ENCODE measurements at places on chromosomes 13 and 19.

DNA sequence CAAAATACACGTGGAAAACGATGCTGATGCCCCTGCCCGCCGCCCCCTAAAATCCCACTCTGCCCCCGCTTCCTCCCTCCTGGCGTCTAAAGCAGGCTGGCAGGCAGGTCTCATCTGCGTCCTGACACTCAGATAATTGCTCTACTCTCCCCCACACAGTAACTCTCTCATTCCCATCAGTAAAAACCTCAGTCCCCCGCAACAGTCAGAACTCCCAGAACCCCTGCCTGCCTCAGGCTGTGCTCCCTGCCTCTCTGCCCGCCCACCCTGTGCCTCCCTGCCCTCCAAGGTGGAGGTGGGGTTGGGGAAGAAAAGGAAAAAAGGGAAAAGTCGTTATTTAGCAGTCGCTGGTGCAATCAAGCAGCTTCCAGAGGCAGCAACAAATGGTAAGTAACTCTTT is 473.7 kb downstream of the EFNB2 start:
- no peak for DNase-seq

- no peak for DNase-seq
Observed at GRCh38 chr13:53038993-53039392, 10.4 kb downstream of the OLFM4 start.

GRCh38 chr13:49454388-49455006 is 10.4 kb downstream of the SETDB2 start:
- no peak for DNase-seq

DNA sequence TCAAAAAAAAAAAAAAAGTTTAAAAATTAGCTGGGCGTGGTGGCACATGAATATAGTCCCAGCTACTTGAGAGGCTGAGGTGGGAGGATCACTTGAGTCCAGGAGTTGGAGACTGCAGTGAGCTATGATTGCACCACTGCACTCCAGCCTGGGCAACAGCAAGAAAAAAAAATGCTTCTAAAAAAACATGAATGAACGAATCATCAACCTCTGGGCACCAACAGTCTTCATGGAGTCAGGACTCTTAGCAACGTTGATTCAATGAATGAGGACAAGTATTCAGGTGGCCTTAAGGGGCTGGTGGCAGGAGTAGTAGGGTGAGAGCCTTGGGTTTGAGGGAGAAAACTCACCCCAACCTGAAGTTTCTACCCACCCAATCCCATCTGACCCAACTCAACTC is 20.6 kb upstream of the OLFM2 start:
- no peak for DNase-seq

DNA sequence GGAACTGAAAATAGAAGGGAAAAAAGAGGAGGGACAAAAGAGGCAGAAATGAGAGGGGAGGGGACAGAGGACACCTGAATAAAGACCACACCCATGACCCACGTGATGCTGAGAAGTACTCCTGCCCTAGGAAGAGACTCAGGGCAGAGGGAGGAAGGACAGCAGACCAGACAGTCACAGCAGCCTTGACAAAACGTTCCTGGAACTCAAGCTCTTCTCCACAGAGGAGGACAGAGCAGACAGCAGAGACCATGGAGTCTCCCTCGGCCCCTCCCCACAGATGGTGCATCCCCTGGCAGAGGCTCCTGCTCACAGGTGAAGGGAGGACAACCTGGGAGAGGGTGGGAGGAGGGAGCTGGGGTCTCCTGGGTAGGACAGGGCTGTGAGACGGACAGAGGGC is at the start of gene CEACAM5:
Gene CEACAM5 (plus strand): TSS at position 146 of the 400 bp plus-strand sequence. CDS start 106 bp downstream, at position 252.
- DNase-seq, result no peak

DNA sequence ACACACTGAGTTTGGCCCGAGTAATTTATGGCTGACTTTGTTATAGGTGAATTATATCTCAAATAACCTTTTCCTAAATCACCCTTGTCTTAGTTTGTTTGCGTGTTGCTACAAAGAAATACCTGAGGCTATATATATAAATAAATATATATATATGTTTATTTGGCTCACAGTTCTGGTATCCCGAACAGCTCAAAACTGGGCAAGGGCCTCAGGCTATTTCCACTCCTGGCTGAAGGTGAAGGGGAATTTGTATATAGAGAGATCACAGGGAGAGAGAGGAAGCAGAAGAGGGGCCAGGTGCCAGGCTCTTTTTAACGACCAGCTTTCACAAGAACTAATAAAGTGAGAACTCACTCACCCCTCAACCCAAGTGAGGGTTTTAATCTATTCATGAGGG is 159.9 kb upstream of the STARD13 start:
- no peak for DNase-seq

- DNase-seq, result no peak
Observed at GRCh38 chr13:70894258-70894657, 786.0 kb upstream of the KLHL1 start.

DNA sequence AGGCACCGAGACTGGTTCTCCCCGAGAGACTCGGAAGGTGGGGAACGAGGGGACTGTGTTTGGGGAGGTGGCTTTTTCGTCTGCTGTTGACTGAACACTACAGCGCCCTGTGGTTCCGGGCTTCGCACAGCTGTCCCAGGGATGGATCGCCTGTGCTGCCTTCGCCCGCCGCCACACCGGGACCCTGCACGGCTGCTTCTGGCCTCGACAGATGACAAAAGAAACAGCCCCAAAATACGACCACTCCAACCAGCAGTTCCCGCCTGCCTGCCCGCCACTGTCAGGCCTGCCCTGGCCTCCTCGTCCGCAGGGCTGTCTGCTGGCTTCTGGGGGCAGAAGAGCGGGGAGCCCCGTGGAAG is 13.3 kb upstream of the GNA15 start:
- no peak for DNase-seq

DNA sequence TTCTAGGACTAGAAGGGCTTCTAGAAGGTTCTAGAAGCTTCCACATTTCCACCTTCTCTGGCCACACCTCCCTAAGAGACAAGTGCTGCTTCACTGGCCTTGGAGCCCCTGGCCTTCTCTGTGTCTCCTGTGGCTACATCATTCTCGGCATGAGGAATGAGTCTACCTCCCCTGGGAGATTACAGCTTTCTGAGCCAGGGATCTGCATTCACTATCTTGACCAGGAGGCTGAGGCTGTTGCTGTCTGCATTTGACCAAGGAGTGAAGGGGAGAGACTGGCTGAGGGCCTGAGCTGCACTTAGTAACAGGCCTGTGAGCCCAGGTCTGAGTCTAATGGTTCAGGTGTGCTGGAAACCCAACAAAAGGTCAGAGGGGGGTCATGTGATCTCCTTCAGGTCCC is 5.3 kb downstream of the CPAMD8 start:
- no peak for DNase-seq

DNA sequence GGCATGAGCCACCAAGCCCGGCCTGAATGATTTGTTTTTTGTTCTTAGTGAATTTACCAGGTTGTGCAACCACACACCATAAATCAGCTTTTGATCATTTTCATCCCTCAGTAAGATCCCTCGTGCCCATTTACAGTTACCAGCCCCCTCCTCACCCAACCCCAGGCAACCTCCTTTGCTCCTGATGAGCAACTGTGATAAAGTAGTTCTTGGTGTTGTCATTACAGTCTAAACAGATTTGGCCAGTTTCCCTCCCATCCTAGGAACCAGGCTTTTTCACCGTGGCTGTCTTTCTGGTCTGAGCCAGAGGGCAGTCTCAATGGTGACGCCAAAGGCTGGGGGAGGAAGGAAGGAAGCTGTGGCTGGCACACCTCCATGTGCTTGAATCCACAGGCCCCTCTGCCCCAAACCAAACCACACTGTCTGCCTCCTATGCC is 61.2 kb upstream of the WDFY2 start:
- DNase-seq, result no peak

DNA sequence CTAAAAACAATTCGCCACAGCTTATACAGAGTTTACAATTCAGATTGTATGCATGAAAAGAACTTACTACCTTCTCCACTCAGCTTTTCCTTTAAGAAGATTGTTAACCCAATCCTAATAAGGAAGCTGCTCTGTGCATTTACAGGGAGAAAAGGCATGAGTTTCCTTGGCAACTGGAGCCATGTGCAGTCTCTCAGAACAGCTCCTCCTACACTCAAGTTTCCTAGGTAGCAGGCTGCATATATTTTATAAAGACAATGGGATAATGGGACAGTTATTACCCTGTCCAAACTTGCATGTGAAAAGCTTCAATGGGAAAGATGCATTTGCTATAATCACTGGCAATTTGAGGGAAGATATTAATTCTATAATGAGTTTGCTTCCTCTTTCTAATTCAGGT is 125.5 kb upstream of the TRPC4 start:
- no peak for DNase-seq

- DNase-seq, result no peak
Observed at GRCh38 chr13:40438999-40439797, 227.2 kb downstream of the FOXO1 start.

GRCh38 chr19:3450796-3451411 is 29.4 kb downstream of the SMIM24 start:
- no peak for DNase-seq

DNA sequence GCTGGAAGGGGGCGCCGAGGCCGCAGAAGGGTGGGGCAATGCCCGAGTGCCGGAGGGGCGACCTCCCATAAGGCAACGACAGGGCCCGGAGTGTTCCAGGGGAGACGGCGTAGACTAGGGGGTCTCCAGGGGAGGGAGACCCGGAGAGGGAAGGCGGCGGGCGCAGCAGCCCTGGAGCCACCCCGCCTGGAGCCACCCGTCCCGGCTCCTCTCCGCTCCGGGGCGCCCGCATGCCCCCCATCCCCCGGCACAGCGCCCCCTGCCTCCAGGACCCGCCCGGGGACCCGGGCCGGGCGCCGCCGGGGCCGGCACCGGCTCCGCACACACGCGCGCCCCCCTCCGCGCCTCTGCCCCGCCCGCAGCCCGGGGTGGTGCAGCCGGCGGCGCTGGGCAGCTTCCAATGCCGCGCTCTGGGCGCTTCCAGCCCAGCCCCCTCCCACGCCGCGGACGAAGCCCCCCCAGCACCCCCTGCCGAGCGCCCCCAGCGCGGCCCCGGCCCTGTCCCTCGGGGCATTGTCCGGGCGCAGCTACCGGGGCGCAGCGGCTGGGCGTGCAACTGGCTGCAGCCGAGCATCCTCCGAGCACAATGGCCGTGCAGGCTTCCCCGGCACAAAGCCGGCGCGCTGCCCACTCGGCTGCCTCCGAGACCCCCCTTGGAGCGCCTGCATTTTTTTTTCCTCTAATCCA is 519 bp downstream of the PTPRS start:
- no peak for DNase-seq

GRCh38 chr13:50174630-50175029 is 159.4 kb downstream of the KCNRG start:
- DNase-seq, result no peak

GRCh38 chr13:36026531-36026930 is 104.7 kb downstream of the DCLK1 start:
- DNase-seq, result no peak

- DNase-seq, result no peak
Observed at GRCh38 chr13:27969082-27969865, at the start of gene CDX2. TSS of gene CDX2 (minus strand) at chr13:27969315. CDS start at chr13:27969006, 309 bp downstream.

- DNase-seq, result no peak
Observed at GRCh38 chr13:27638521-27638920, 16.8 kb downstream of the POLR1D start.

- no peak for DNase-seq
Observed at GRCh38 chr13:94317063-94317491, 162.4 kb downstream of the DCT start.

- DNase-seq, result no peak
Observed at GRCh38 chr13:21322327-21322965, 136.7 kb downstream of the ZDHHC20 start.

- no peak for DNase-seq
Observed at GRCh38 chr19:51781999-51782398, 13.0 kb upstream of the FPR3 start.

GRCh38 chr19:53466726-53467484 is 628 bp upstream of the ZNF813 start:
- no peak for DNase-seq

GRCh38 chr19:44525721-44526430 is 3.6 kb downstream of the CEACAM20 start:
- no peak for DNase-seq

- DNase-seq, result no peak
Observed at GRCh38 chr13:110485604-110486003, 75.9 kb downstream of the RAB20 start.

DNA sequence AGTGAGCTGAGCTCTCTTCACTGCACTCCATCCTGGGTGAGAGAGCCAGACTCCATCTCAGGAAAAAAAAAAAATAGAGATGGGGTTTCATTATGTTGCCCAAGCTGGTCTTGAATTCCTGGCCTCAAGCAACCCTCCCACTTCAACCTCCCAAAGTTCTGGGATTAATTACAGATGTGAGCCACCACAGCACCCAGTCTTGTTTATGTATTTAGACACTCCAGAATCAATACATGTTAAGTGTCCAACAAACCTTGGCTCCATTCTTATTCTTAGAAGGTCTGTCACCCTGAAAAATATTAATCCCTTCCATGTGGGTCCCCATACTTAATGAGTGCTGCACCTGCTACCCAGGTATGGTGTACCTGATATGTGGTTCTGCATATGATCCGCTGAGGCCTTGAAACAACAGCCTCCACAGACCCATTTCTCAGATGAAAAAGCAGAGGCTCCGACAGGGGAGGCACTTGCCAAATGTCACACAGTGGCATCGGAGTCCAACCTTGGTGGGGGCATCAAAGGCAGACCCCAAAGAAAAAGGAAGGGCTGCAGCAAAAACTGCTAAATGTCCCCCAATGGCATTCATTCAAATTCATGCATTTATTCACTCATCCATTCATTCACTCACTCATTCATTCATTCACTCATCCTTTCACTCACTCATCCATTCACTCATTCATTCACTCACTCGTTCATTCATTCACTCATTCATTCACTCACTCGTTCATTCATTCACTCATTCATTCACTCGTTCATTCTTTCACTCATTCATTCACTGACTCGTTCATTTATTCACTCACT is 16.7 kb downstream of the TICAM1 start:
- no peak for DNase-seq

DNA sequence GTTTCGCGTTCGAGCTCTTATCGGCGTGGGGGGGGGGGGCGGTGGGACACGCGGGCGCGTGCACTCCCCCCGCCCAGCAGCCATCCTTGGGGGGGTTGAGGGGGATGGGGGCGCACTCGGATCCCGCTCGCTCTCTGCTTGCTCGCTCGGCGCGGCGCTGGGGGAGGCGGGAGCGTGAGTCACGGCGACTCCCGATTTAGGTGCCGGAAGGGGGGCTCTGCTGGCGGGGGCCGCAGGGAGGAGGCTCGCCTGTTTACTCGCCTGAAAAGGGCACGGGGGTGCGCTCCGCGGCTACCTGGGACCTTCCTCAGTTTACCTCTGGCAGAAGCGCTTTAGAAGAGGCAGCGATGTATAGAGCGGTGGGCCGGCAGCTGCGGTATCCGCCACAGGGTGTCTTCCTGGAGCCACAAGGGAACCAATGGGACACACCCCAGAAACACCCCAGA is 1.1 kb upstream of the PDE4A start:
- no peak for DNase-seq

DNA sequence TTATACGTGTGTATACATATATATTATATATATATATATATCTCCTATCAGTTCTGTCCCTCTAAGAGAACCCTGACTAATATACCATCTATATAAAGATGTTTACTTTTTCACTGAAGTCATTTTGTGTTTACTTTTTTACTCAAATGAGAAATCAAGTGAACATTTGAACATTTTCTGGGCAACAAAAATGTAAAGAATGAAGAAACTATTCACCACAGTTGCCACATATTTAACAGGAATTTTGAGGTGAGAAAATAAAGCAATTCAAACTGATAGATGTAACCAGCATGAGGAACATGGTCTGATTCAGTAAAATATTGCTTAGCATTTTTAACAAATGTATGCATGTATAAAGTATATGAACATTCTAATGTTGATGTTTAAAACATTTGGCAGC is 299.2 kb upstream of the KLHL1 start:
- no peak for DNase-seq
